DMS79 (cell line): ENCODE measurements at places on chromosomes 5 and 9.

- DNase-seq, result no peak
Measured at GRCh38 chr5:101431201-101431600, 528.1 kb upstream of the ST8SIA4 start.

GRCh38 chr9:135883410-135884089, 23.8 kb downstream of the CAMSAP1 start:
- no peak for DNase-seq

DNA sequence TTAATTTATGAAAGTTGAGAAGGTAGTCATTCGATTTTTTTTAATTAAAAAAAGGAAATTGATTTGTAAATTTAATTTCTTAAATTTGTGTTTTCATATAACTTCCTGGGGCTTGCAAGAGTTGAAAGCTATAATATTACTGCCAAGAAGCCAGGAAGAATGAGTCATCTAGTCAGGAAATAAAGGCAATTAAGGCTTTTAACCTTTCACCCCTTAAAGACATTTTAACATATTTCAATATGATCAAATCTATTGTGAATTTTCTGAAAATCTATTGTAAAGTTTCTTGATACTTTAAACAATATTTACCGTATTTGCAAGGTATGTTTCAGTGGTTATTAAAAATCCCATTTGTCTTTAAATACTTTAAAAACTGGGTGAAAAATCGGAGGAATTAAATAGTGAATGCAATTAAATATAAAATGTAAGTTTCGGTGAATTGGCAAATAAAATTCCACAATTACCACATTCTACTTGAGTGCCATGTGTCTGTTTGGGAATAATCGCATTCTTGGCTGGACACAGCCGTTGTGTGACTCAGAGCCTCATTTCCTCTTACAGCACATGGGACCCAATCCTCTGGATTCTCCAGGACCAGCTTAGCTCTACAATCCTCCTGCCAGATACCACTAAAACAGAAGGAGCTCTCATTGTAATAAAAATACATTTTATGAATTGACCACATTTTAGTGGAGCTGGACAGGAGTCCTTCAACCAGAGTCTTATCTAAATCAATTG, 310.7 kb downstream of the HCN1 start:
- DNase-seq, result no peak

DNA sequence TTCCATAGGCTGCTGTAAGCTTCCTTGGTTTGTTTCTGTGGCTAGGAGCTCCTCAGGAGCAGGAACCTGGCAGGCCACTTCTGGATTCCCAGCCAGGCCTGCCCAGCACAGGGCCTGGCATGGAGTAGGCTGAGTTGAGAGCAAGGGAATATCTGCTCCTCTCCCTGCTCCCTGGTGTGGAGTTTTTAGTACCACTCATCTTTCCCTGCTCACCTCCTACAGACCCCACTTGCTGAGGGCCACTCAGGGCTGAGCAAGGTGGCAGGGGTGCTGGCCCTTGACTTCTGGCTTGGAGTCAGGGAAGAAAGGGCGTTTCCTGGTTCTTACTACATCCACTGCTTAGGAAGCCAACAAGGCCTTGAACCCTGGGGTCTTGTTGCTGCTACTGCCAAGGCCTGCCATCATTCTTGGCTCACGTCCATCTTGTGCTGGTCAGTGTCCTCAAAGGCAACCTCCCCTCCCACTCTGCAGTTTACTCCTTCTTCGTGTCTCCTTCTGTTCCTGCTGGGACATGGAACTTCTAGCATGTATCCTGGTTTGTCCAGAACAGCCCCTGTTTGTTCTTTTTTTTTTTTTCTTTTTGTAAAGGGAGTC, 54.9 kb downstream of the PSD2 start:
- no peak for DNase-seq

DNA sequence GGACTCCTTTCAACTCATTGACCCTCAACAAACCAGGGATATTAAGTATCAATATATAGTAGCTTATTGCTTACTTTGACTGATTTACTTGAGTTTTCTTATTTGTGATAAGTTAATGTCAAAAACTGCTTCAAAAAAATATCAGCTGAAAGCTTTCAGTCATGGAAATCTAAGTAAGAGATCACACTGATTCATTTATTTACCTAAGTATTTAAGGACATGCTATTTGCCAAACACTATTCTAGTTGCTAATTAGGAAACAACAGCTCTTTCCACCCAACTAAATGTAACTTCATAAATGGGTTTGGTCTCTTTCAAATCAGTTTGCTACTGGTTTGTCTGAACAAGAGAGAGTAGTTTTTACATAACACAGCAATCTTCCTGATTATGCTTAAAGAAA, 48.2 kb downstream of the CHD1 start:
- DNase-seq, result no peak
